ENCODE measurements at places on chromosomes 1 and 21.

DNA sequence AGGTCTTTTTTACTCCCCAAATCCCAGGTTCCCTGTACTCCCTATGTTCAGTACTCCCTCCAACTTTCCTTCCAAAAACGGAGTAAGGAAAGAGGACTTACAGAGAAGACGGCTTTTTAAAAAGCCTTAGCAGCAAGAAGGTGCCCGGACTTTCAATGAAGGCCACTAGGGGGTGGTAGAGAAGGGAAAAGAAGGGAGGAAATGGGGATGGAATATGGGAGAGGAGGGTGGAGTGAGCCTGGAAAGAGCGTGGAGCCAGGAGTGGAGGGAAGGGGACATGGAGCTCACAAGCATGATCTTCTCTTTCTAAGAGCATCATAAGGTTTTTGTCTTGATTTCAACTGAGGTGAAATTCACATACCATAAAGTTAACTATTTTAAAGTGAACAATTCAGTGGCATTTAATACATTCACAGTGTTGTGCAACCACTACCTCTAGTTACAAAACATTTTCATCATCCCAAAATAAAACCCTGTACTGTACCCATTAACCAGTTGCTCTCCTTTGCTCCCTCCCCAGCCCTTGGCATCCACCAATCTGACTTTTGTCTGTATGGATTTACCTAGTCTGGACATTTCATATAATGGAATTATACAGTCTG is 129.9 kb downstream of the ZNF281 start:
- DNase-seq = no peak

DNA sequence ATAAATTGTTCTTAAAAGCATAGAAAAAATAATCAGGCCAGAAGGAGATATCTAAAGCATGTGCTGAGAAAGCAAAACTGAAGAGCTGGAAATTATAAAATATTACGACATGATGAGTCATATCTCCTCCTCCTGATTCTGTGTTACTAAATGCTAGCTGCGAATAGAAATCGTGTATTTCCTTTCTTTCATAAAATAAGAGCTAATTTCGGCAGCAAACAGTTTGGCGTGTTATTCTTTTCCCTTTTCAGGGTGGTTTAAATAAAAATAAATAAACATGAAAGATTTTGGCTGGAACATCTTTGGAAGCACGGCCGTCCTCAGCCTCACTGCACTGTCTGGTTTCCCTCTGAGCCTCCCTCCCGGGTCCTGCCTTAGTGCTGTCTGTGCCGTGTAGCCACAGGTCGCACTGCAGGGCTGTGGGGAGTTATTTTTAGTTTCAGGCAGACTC is 56.0 kb downstream of the ADARB1 start:
- DNase-seq = no peak

DNA sequence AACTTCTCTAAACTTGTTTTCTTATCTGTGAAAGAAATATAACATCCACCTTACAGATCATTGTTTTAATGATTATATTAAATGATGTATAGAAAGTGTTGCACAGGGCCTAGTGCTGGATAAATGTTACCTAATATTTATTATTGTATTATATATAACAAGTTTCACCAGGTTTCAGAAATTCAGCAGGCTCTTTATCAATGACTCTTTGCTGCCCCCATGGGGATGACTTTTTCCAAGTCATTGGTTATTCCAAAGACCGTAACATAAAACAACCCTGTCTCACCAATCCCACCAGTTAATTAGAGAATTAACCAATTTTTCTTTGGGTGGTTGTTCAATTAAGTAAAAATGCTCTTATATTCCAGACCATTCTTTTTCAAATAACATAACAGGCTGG is 7.3 kb upstream of the DEDD start:
- peak; percentile 16 for DNase-seq

DNA sequence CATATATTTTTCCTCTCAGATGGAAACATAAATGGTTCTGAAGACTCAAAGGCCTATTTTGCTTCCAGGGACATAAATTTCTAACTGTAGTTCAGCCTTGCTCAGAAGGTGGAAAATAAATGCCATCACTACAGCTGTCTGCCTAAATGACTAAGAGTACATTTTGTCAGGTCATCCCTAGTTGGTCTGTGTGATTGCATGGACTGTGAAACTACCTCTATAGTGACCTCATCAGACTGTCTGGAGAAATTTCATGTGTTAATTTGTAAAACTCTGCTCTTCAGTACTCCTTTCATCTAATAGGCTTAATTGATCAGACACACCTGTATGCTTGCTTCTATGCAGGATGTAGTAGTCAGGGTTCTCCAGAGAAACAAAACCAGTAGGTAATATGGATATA is 886.9 kb downstream of the AMY1C start:
- no peak for DNase-seq

DNA sequence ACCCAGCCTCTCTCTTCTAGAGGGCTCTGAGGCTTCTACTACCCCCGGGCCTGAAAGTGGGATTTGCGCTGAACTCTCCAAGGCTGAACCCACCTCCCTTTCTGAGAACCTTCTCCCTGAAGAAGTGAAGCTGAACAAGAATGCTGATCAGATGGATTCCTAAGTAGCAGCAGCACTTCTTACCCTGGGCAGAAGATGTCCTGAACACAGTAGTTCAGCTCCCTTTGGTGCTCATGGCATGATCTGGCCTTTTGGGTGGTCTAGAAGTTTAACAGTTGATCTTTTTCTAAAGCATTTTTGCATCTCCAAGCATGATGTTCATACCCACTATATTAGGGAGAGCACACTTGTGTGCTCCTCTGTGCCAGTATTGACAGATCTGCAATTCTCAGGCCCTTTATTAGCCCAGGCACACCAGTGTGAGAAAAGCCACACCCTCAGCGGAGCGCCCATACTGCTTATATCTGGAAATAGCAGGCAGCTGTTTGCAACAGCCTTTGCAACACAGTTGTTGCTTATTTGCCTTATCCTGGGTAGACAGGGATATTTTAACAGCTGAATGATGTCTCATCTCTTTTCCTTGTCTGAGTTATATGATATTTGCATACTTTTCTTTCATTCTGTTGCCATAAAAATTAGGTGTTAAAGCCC is 34.2 kb downstream of the CNN3 start:
- DNase-seq = no peak

DNA sequence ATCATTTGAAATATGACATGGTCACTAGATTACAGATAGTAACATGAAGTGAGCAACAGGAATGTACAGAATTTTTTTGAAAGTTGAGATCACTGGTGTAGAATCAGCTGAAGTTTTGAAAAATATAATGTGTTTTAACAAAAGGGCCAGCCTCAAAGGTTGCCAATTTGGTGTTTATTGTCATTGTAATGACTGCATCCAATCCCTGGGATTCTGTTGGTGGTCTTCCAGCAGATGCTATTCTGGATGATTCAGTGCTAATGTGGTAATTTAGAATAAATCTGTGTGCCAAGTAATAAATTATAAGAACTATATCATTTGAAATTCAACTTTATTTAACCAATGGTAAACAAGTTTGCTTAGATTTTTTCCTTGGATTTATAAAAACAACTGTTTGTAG is 436.4 kb upstream of the PKN2 start:
- DNase-seq = no peak

- DNase-seq = no peak
These were observed 1.4 kb upstream of the OR2L3 start for GRCh38 chr1:248045209-248045608.

GRCh38 chr1:205515781-205516253 is 11.3 kb downstream of the CDK18 start:
- no peak for DNase-seq

DNA sequence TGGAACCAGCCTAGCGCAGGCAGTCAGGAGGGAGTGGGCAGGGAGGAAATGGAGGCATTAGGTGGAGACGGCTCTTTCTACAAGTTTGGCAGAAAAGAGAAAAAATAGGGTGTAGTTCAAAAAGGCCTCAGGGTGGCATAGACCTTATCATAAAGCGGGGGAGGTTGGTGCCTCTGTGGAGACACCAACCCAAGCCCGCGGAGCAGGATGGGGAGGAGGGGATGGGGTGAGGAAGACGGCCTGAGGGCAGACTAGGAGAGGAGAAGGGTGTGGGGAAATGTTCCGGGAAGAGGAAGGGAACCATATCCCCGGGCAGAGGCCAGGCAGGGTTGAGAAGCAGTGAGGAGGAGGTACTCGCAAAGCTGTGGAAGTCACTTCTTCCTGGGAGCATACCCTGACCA is 17.4 kb upstream of the SHE start:
- DNase-seq = no peak

GRCh38 chr21:39022863-39023693 is 160.2 kb downstream of the PSMG1 start:
- DNase-seq = no peak

DNA sequence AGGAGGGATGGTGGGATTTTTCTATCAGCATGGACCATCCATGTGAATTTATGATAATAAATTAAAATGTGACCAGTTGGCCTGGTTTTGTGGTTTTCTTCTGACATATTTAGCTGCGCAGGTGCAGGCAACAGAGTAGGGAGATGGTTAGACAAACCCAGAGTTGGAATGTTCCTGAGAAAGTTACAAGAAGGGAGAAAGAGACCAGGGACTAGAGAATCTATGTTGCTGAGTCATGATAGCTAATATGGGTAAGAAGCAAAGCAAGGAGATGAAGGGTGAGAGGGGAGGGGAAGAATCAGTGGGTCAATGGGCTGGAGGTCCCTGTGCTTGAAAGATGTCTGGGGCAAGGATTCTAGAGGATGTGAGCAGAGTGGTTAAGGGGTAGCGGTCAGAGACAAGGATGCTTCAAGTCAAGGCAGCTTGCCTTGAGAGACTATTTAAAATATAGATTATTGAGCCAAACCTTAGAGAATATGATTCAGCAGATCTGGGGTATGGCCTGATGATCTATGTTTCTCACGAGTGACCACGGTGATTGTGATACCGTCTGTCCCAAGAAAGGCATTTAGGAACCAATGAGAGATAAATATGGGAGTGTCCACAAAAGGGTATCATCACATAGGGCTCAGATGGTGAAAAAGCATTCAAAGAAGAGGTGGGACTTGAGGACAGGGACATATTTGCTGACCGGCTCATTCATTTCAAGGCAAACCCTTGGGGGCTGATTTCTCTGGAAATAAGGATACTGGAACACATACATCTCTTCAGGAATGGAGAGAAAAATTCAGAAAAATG is 219.7 kb upstream of the PLD5 start:
- no peak for DNase-seq

GRCh38 chr1:173330149-173330951 is 123.2 kb upstream of the TNFSF4 start:
- no peak for DNase-seq

DNA sequence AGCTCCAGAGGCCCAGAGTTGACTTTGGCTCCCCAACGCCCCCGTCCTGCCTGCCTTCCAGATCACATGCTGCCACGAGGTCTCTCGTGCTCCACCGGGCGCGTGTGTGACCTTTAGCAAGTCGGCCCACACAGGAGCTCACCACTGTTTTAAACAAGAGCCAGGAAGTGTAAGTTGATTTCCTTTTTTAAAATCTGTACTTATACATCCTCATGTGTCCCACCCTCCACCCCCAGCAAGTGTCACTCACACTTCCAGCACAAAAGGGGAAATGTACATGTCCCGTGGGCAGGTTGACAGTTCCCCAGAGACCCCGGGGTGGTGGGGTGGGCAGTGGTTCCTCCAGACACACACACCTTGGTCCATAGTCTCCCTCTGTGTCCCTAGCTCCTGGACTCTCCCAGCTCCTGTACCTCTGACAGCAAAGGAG is 84.4 kb downstream of the STUM start:
- no peak for DNase-seq

DNA sequence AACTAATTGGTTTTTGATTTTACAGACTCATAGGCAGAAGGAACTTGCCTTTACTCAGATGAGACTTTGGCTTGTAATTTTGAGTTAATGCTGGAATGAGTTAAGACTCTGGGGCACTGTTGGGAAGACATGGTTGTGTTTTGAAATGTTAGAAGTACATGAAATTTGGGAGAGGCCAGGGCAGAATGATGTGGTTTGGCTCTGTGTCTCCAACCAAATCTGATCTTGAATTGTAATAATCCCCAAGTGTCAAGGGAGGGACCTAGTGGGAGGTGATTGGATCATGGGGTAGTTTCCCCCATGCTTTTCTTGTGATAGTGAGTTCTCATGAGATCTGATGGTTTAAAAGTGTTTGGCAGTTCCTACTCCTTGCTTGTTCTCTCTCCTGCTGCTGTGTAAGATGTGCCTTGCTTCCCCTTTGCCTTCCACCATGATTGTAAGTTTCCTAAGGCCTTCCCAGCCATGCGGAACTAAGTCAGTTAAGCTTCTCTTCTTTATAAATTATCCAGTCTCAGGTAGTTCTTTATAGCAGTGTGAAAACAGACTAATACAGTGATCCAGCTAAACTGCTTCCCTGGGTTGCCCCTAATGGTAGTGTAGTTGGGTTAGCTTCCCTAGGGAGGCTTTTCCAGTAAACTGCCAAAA is 10.2 kb downstream of the CPT2 start:
- DNase-seq = no peak

- DNase-seq = no peak
These were observed 57.9 kb downstream of the NTMT2 start for GRCh38 chr1:170203693-170204092.

GRCh38 chr1:226002667-226003501 is 3.7 kb upstream of the SDE2 start:
- no peak for DNase-seq

GRCh38 chr21:46295177-46295770 is 9.1 kb downstream of the YBEY start:
- no peak for DNase-seq

DNA sequence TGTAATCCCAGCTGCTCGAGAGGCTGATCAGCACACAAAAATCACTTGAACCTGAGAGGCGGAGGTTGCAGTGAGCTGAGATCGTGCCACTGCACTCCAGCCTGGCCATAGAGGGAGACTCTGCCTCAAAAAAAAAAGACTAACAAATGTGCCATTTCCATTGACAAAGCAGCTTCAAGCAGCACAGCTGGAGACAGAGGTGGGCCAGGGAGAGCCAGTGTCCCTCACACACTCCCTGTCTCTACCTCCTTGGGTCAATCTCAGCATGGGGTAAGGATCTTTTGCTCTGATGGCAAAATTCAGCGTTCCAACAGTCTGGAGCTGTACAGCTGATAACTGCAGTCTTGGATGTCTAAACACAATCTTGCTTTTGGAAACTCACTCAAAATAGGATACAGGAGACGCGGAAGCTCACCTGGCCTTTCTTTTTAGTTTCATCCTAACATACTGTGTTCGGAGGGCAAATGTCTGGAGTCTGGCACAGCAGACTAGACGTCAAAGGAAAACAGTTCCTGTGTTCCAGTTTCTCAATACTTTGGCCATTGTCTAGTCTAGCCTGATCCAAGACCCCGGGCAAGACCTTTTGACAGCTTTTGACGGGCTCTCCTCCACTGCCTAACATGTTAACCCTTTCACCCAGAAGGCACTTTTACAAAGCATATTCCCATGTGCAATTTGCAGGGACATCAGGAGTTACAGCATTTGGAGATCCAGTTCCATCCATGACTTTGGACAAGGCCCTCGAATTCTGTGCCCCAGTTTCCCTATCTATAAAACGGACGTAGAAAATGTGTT is 2.9 kb downstream of the RCC2 start:
- DNase-seq = no peak

GRCh38 chr21:46234436-46234950 is 5.9 kb upstream of the LSS start:
- DNase-seq = no peak

All from stimulated activated CD8-positive, alpha-beta memory T cell treated with anti-CD3 and anti-CD28 coated beads, Interleukin-4, amount 100 ng/mL, for 4 hours (primary cell).